ENCODE measurements at places on chromosomes 2 and 18. TPM values are rescaled to one million over a fixed set of nuclear protein-coding genes. Genes with fewer than 3 reads are reported as not detected.

GRCh38 chr18:32509111-32509510 is 38.4 kb upstream of the GAREM1 start:
- no peaks in the 10 kb centered on the region for H3K27me3 ChIP-seq
- no peak overlapping the region for H3K4me3 ChIP-seq
- H3K4me1 ChIP-seq = no peaks in the 10 kb centered on the region
- H3K36me3 ChIP-seq = no peaks in the 10 kb centered on the region
- no peak overlapping the region for H3K27ac ChIP-seq
- DNase-seq = no peak

GRCh38 chr2:148670773-148671172 is 26.2 kb downstream of the EPC2 start:
- no peaks in the 10 kb centered on the region for H3K27me3 ChIP-seq
- H3K4me3 ChIP-seq = no peak overlapping the region
- H3K36me3 ChIP-seq = no peaks in the 10 kb centered on the region
- DNase-seq = no peak

The OBSL1 gene
- total RNA-seq = 0.48 TPM

DNA sequence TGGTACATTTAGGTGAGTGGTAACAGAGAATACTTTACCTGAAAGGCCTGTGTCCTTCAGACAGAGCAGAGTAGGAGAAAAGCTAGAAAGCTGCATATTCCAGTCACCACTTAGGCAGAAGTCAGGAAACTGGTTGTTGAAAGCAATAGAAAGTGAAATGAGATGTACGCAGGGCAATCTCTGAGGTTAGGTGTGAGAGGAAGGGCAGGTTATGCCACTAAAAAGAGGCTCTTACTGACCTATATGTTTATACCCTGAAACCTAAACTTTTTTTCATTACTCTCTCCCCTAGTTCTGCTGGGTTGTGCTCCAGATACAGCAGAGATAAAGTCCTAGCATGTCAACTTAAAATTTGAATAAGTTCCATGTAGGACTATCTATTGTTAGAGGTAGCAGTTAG is 93.5 kb downstream of the COX7A2L start:
- peaks cover 12% of the 10 kb centered on the region for H3K36me3 ChIP-seq
- no peak for DNase-seq
- H3K27me3 ChIP-seq = no peaks in the 10 kb centered on the region
- no peak overlapping the region for H3K27ac ChIP-seq

- no peak for DNase-seq
- H3K27me3 ChIP-seq = no peaks in the 10 kb centered on the region
- H3K36me3 ChIP-seq = no peaks in the 10 kb centered on the region
- no peak overlapping the region for H3K27ac ChIP-seq
Observed at GRCh38 chr2:179412112-179412511, 147.5 kb upstream of the SESTD1 start.

DNA sequence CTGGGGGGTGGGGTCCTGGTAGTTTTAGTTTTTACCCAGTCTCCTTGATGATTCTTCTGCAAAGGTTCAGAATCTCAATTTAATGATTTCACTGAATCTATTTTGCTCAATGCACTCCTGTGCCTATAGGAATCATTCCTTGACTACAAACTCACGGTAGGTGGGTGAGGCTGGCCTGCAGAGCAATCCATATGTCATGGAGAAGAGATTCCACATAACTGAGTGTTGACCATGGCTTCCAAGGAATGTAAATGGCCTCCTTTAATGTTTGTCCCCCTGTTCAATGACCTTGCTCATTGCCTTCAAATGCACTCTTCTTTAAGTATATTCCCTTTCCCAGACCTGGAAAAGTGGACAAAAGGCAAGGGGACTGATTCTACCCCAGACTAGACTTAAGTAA is 12.5 kb downstream of the FAP start:
- no peak overlapping the region for H3K4me3 ChIP-seq
- H3K27ac ChIP-seq = no peak overlapping the region
- H3K27me3 ChIP-seq = no peaks in the 10 kb centered on the region
- DNase-seq = no peak

The ATP6V1B1 gene
- not detected for total RNA-seq

The MYCN gene
- not detected for total RNA-seq

The ESPNL gene
- total RNA-seq = 0.41 TPM

The ABCA12 gene
- total RNA-seq = 9.8 TPM

DNA sequence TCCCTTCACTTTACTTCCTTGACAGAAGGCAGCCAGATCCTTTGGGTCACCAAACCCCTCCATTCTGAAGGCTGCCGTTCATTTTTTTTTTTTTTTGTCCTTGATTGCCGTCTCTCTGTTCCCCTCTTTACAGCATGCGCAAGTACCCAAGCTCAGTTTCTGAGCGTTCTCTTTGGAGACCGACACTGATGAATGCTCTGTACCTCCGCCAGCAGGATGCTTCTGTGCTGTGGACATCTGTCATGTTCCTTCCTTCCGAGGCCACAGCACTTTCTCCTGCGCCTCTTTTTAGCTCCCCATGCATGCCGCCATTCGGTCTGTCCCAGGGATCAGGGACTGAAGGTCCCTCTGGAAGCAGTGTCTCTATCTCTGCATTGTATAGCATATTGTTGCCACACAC is 278.7 kb upstream of the RAB12 start:
- no peaks in the 10 kb centered on the region for H3K36me3 ChIP-seq
- H3K27ac ChIP-seq = no peak overlapping the region

DNA sequence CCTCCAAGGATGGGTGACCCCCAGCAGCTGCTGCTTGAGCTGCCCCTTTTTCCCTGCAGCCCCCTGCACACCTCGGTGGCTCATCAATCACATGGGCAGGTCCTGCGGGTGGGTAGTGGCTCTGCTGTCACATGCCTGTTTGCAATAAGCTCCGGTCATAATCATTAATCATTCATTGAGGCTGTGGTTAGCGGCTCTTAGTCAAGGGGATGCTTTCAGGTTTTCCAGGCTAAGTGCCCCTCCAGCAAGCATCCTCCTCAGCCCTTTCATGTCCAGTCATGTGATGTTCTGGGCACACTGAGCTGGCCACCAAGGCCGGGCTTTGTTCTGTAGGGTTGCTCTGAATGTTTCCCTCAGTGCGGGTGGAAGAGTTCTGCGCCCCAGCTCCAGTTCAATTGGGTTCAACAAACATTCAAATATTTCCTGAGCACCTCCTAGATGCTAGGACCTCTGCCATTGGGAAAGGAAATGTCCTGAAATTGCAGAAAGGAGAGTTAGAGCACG is 96.4 kb upstream of the LDAH start:
- no peak for DNase-seq
- H3K27ac ChIP-seq = no peak overlapping the region
- no peaks in the 10 kb centered on the region for H3K27me3 ChIP-seq
- H3K4me1 ChIP-seq = no peaks in the 10 kb centered on the region

DNA sequence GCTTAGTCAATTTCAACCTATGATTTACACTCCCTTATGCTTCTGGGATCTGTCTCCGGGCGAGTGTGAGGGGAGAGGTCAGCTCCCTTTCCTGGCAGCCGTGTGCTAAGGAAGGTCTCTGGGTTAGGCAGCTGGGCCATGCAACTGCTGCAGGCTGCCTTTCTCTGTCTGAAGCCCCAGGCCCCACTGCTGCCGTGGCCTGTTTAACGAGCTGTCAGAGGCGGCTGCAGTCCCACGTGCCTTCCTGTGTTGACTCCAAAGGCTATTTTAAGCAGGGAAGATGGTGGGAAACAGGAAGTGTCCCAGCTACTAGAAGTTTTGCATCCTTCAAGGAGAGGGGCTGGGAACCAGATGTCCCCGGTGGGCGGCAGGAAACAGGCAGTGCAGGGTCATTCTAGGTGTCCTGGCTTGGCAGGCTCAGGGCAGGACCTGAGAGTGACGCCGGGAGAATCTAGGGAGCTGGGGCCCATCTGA is 186.4 kb downstream of the TNS1 start:
- H3K36me3 ChIP-seq = no peaks in the 10 kb centered on the region
- no peak for DNase-seq
- no peaks in the 10 kb centered on the region for H3K27me3 ChIP-seq
- H3K4me3 ChIP-seq = no peak overlapping the region

DNA sequence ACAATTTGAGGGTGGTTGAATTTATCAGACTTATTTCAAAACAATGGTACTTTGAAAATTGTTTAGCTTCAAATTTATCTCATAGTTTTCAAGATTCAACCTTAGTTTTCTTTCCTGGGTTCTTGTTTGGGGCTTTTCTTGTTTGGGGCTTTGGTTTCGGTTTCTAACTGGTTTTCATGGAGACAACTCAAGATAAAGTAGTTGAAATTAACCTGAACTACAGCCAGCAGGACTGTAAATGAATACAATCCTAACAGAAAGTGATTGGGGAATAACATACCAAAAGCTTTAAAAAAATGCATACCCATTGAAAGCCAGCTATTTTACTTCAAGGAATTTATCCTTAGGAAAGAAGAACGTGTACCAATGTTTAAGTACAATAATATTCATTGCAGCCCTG is 133.5 kb upstream of the SLC14A2 start:
- H3K36me3 ChIP-seq = no peaks in the 10 kb centered on the region
- no peak for DNase-seq
- no peaks in the 10 kb centered on the region for H3K4me1 ChIP-seq
- no peak overlapping the region for H3K4me3 ChIP-seq

The RTP5 gene
- not detected for total RNA-seq

DNA sequence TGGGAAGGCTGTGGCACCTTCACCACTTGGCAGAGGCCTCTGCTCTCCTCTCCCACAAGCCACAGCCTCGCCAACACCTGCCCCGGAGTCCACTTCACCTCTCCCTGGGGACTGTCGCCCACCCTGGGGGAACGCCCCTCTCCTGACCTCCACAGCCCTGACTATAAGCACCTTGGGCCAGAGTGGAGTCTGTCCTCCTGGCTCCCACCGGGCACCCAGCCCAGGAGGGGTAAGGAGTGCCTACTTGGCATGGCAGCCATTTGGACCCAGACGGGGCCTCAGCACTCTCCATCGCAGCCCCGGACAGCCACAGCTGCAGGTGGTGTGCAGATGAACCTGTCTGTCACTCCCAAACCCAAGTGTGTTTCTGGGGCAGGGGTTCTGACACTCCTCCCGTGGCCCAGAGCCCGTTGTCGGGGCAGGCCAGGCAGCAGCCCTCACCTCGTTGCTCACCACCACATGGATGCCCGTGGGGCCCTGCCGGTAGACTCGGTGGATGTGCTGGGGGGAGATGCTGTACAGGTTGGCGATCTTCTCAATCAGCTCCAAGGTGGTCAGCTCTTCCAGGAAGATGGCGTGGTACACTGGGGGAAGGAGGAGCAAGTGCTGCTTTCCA is 53.5 kb downstream of the TFCP2L1 start:
- DNase-seq = no peak
- H3K27ac ChIP-seq = no peak overlapping the region
- no peaks in the 10 kb centered on the region for H3K4me1 ChIP-seq

GRCh38 chr2:231926761-231927565 is 767 bp upstream of the NPPC start:
- H3K27ac ChIP-seq = no peak overlapping the region
- peaks cover 13% of the 10 kb centered on the region for H3K27me3 ChIP-seq
- peak overlapping the region; percentile 74 for H3K4me3 ChIP-seq
- H3K36me3 ChIP-seq = no peaks in the 10 kb centered on the region
- DNase-seq = no peak

DNA sequence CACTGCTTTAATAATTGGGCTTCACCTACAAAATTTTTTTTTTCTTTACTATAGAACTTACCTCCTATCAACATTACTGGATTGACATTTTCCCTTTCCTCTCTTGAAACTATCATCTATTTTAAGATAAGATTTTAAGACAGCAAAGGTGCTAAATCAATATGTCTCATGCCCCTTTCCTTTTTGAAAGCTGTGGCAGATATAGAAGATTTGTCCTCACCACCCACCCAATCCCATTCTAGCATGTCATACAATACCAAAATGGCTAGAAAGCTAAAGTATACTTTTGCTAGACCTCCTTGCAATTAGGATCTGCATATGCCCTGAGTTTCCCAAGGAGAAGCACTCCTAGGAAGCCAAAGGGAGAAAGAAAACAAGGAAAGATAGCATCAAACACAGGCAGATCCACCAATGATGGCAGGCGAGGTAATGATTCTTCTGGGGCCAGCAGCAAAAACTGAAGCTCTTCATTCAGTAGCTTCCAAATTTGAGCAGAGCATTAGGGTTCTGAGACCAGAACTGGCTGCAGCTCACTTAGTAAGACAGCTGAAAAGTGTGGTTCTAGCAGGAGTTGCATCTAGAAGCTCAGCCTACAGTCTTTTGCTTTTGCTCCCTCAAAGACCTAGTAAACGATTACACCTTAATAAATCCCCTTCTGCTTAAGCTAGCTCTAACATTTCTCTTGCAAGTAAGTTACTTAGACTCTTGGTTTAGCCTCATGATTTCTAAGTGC is 242.1 kb downstream of the ZEB2 start:
- no peaks in the 10 kb centered on the region for H3K27me3 ChIP-seq
- H3K4me1 ChIP-seq = no peaks in the 10 kb centered on the region
- H3K4me3 ChIP-seq = no peak overlapping the region
- H3K36me3 ChIP-seq = no peaks in the 10 kb centered on the region
- no peak overlapping the region for H3K27ac ChIP-seq

DNA sequence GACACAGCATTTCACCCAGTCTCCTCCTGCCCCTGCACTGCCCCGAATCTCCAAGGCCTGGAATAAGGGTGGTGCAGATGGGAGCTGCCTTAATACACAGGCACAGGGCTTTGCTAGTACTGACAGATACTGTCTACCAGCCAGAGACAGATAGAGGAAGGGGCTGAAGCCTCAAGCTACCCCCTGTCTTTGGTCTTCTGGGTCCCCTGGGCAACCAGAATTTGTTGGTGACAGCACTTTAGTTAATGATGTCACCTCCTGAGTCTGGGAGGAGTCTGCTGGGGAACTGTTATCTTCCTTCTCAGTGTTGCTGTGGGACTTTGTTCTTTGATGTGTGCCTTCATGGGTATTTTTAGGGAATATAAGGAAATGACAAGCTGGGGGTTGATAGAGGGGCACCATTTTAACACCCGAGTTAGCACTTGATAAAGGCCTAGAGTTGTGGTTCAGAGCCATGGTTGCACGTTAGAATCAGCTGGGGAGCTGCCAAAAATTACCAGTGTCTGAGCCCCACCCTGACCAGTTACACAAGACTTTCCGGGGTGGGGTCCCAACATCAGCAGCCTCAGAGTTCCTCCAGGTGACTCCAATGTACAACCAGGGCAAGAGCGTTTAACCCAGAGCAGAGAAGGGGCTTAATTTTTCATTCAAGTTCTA is 136.8 kb downstream of the SMAD7 start:
- DNase-seq = no peak
- H3K27me3 ChIP-seq = no peaks in the 10 kb centered on the region
- peak overlapping the region; percentile 81 for H3K27ac ChIP-seq

The TMEM150A gene
- total RNA-seq = 3.8 TPM

DNA sequence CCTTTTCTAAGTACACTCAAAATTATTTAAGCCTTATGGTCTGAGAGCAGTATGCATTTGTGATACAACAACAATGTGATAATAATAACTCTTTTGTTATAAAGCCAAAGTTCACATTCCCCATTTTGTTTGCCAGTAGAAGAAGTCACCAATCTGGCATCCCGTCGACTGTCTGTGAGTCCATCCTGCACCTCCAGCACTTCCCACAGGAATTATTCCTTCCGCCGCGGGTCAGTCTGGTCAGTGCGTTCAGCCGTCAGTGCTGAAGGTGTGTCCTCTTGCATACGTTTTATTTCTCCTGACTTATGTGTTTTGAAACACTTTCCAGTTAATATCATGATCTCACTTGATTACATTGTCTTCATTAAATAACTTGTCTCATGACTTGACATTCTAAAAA is 80.3 kb upstream of the RPE start:
- H3K27ac ChIP-seq = no peak overlapping the region
- no peaks in the 10 kb centered on the region for H3K4me1 ChIP-seq
- DNase-seq = no peak
- no peaks in the 10 kb centered on the region for H3K36me3 ChIP-seq
- H3K27me3 ChIP-seq = no peaks in the 10 kb centered on the region
